ENCODE measurements at places on chromosomes 16 and 17.

GRCh38 chr16:12054868-12055267 is 78.3 kb downstream of the SNX29 start:
- no peak for DNase-seq

DNA sequence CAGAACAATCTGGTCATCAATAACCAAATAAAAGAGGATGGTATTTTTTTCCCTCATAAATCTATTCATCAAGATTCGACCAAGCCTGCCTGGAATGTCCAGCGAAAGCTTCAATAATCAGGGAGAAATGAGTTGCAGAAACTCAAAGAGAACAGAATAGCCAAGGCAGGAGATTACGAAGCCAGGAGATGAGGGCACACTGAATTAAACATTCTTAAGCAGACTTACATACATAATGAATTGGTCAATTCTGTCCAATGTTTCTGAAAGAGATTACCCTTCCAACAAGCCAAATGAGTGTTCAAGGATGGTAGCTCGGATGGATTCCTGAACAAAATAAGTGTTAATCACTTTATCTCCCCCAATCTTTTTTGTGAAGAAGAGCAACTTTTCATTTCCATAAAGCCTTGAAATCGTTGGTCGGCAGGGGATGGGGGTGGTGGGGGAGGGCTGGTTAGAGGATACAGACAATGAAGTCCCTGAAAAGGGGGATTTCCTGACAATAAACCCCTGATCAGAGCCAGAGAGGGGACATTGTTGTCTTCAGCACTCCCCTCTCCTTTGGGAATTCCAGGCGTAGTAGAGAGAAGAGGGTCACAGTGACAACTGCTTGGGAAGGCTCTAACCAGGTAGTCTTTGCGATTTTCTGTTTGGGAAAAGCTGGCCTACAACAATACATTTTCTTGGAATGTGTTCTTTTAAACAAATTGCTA is 20.7 kb downstream of the TOX3 start:
- no peak for DNase-seq

- no peak for DNase-seq
These were observed 20.8 kb upstream of the CLEC18C start for GRCh38 chr16:70152578-70153302.

DNA sequence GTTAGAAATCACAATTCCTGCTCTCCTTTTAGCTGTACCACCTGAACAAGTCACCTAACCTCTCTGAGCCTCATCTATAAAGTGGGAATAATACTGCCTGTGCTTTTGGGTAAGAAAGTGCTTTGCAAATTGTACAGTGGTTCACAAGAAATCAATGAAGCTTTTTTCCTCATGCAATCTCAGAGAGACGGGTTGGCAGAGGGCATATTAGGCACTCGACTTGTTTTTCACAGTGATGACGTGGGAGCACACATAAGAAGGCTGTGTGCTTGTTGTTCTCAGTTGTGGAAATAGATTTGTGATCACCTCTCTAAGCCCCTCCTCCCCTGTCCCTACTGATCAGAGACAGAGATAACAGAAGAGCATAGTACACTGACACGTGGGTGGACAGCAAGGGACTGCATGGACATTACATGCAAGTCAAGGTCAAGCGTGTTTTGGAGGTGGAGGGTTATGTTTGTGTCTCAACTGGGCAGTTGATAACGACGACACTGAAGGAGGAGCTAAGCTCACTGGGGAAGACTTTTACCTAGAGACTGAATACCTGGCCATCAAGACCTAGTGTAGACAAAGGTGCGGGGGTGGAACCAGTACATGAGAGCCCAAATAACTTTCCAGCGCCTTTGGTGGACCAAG is 1.7 kb upstream of the GPT2 start:
- DNase-seq = no peak

GRCh38 chr16:66935314-66936011 is at the start of gene CES2:
Gene CES2 (plus strand): TSS chr16:66935516. CDS start chr16:66935636, 120 bp downstream.
- no peak for DNase-seq

DNA sequence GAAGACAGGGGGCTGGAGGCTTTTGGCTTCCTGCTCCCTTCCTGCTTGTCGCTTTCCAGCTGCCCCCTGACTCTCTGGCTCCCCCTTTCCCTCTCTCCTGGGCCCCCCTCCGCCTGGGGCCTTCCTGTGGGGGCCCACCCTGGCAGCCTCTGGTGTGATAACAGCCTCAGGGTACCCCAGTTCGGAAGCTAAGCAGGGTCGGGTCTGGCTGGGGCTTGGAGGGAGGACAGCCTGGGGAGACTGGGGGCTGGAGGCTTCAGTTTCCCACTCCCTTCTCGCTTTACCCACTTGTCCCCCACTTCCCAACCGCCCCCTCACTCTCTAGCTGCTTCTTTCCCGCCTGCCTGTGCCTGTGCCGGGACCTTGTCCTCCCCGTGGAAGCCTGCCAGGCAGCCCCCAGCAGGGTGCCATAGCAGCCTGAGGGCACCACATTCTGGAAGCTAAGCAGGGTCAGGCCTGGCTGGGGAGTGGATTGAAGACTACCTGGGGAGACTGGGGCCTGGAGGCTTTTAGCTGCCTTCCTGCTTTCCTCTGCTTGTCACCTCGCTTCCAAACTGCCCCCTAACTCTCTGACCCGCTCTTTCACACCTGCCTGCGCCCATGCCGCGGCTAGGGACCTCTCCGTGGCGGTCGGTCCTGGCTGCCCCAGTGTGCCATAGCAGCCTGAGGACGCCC is 2275.5 kb downstream of the TP53TG3F start:
- DNase-seq = no peak

DNA sequence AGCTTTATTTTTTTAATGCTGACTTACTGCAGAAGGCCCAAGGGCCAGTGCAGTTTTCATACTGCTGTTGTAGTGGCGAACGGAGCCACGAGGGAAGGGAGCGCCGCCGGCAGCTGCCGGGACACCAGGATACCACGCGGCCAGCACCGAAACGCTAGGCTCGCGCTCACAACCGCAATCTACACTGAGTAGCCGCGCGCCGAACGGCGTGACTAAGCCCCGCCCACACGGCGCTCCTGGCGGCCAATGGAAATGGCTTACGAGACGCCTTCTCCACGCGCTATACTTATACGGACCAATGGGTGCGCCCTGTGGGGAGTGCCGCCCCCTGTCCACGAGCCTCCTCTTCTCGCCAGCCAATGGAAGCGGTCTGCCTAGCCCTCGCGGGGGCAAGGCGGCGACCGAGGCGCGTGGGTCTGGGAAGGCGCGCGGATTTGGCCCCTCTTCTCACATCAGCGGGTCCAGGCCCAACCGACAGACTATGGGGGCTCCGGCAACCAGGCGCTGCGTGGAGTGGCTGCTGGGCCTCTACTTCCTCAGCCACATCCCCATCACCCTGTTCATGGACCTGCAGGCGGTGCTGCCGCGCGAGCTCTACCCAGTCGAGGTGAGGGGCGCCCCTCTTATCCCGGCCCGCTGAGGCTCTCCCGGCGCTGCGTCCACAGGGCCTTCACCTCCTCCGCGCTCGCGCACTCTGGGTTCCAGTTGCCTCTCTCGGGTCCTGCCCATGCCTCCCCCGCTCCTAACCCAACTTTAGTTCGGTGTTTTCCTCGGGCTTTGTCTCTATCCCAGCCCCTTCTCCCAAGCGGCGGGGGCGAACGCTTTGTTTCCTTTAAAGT is at the start of gene TMEM97:
TMEM97 (plus strand) TSS at position 442 of the 839 bp plus-strand sequence; CDS start at position 482, 40 bp downstream.
- peak; percentile 91 for DNase-seq
